ENCODE measurements at places on chromosomes 4 and X.

DNA sequence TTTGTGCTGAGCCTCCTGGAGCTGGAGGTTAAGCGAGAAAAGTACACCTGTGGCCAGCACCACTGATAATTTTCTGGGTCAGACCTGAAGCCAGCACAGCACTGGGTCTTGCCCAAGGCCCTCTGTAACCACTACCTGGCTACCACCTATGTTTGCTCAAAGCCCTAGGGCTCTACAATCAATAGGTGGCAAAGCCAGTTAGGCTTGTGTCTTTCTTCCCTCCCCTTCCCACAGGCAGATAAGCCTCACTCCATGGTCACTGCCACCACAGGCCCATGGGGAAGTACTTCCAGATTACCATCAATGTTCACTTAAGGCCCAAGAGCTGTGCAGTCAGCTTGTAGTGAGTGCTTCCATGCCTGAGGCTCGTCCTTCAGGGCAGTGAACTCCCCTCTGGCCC, 35.2 kb upstream of the ARMCX4 start:
- no peak for DNase-seq

DNA sequence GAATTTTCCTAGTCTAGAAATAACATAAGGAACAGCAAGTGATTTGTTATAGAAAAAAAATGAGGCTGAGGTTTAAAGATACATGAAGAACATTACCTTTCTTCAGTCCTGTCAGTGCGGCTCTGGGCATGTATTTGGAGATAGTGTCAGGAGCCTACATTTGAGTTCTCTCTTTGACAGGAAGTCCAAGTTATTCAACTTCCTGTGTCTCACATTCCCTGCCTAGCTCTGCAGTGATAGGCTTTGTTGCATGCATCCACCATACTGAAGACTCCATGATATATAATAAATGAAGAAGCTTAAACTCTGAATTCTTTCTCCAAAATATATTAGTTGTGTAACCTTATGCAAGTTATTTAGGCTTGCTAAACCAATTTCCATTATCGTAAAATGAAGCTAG, 148.7 kb downstream of the RELL1 start:
- no peak for DNase-seq

DNA sequence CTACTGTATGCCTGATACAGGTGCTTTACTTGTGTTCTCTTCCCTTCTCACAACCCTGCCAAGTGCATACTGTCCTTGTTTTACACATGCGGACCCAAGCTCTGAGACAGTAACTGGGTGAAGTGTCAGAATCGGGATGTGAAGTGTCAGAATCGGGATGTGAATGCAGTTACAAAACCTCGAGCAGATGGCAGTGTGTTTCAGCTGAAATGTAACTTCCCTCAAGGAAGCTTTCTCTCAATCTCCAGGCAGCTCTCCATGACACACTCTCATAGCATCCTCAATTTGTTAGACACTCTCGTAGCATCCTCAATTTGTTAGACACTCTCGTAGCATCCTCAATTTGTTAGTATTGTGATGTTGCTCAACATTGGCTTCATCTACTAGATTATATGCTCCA, 1.1 kb upstream of the HPSE start:
- DNase-seq: no peak

- no peak for DNase-seq
Measured at GRCh38 chrX:118558926-118559325, 63.3 kb downstream of the DOCK11 start.
